HS-5 (cell line): ENCODE measurements at places on chromosomes 7 and 10.

DNA sequence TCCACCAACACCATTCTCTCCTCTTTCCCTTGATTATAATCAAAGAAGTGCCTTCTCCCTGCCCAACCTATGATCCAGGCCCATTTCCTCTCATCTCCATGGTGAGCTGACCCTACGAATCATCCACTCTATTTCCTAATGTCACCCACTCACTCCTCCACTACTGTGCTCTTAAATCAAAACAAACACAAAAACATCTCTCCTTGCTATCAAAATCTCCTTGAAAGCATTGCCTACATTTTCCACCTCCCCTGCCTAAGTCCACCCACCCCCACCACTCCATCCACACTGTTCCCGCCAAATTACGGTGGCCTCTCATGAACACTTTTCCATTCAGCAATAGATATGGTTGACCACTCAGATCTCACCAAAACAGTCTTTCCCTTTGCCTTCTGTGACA, 5.3 kb downstream of the DYDC1 start:
- DNase-seq, result no peak

DNA sequence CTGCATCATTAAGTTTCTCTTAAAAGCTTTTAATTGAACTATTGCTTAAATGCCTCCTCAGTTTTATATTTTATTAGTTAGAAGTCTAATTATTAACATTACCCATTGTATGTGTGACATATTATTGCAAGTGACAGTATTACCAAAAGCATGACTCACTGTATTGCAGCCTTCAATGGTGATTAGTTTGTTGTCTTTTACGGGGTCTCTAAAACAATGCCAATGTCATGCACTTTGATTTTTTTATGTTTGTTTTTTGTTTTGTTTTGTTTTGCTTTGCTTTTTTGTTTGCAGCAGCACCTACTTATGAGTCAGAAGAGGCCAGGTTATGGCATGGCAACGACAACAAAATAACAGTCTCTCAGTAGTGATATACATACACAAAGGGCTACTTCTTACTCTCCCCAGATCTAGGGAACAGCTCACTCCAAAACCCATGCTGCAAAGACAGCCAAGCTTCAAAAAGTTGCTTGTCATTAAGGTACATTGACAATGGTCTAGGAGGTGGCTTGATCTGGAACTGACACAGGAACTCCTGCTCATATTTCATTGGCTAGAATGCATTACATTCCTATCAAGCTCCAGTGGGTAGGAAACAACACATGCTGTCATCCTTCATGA, 293.7 kb upstream of the POM121L12 start:
- DNase-seq, result no peak

DNA sequence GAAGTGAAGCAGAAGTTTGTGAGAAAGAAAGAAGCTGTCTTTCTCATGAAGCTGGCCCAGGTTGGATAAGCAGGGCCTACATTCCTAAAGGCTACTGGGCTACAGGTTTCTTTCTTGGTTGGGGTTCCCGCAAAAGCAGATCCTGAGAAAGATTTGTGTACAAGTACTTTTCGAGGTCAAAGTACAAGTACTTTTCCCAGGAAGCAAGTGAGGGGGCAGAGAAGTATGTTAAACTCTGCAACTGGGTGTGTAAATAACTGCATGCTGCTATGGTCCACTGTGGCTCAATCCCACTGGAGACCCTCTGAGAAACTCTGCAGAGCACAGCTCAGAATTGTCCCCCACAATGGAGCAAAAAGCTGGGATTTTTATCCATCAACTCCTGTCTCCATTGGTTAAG, 28.7 kb downstream of the LSM5 start:
- no peak for DNase-seq

GRCh38 chr7:123022576-123022975, 27.1 kb upstream of the TAS2R16 start:
- peak; percentile 20 for DNase-seq

- no peak for DNase-seq
Measured at GRCh38 chr10:122648599-122649428, 50.8 kb downstream of the C10orf120 start.

DNA sequence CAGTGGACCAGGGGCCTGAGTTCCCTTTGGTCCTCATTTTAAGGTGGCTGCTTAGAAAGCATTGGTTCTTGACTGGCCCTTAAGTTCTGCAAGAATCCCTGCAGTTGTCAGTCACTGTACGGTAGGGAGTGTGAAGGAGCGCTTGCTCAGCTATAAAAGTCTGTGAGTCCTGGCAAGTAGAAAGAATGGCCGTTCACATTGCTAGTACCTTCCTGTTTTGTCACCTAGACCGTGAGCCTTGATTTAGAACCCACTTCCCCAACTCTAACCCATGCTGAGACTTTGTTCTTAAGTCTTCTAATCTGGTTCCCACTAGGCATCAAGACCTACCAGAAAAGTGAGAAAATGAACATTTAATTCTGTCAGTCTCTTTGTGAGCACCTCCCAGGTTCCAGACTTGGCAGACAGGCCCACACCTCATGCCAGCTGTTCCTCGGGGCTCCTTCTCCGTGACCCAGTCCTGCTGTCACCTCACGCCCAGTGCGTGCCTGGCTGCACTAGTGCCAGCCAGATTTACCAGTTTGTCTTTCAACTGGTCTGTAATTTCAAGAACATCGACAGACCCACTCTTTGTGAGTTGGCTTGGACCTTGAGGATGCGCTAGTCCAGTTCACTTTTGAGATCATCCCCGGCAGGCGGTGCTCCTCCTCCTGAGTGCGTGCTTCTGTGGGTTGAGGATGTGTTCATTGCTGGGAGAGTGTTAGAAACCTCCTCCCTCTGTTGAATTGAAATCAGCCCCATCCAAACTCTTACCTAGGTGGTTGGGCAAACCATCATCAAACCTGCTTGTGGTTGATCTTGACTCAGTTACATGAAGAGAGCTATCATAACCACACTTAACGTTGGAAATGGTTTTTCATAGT, 78.5 kb downstream of the SHH start:
- DNase-seq, result no peak

GRCh38 chr10:126290232-126290631, 98.0 kb downstream of the ADAM12 start:
- no peak for DNase-seq

DNA sequence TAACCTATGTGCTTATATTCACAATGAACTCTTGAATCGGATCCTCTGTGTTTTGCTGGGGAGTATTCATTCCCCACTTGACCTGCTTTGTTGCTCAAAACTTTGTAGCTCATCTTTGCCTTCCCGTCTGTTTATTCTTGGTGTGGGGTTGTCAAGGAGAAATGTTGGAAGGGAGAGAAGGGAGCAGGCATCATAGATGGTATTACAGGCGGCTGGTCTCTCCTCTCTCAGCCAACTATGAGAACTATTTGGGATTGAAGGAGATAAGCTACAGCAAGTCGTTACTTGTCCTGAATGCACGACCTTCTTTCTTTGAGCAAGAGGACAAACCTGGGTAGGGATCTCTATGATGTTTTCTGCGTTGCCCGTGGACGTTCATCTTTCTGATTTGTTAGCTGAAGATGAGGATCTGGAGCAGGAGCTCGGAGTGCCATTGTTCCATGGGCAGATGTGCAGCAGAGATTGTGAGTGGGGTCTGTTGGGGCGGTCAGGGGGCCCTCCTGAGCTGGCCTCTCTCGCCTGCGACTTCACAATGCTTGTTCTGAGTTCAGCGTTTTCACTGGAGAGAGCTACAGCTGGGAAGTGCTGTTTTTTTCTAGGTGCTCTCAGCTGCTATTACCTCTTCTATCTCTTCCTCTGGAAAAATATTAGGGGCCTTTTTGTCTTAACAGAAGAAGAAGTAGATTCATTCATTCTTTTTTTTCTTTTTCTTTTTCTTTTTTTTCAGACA, 126.9 kb upstream of the KLF6 start:
- no peak for DNase-seq

GRCh38 chr10:97279121-97279815, 13.2 kb downstream of the ARHGAP19 start:
- DNase-seq, result no peak

- DNase-seq, result no peak
Measured at GRCh38 chr7:22885797-22886261, 63.2 kb upstream of the TOMM7 start.

- no peak for DNase-seq
Measured at GRCh38 chr7:87060288-87060537, 759 bp upstream of the ELAPOR2 start.

DNA sequence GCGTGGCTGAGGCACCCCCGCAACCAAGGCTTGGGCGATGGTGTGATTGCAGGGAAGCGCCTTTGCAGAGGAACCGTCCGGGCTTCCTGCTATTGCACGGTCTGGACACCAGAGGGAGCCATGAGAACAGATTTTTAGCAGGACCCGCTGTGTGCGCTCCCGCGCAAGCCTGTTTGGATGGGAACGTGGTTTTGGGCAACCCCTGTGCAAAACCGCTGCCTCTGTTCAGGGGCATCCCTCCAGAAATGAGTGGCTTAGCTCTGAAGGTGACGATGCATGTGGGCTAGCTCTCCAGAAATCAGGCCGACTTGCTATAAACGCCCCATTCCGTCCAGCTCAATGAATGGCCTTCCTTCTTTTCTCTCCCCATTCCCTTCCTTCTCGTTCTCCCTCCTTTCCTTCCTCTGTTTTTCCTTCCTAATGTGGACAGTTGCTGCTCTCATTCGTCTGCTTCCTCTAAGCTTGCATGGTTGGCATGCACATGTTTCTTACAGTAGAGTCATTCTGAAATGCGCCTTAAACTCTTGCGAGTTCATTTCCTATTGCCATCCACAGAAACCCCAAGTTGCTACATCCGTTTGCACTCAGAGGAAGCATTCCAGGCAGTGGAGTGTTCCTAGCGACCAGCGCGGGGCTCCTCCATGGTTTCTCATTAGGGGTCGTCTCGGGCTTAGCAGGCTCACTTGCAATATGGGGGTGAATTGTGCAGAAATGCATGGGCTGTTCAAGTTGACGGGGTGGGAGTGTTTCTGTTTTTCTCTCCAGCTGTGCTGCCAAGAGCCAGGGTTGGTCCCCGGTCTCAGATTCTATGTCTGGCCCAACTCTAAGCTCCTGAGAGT, 302.5 kb upstream of the GALNT17 start:
- peak; percentile 10 for DNase-seq

DNA sequence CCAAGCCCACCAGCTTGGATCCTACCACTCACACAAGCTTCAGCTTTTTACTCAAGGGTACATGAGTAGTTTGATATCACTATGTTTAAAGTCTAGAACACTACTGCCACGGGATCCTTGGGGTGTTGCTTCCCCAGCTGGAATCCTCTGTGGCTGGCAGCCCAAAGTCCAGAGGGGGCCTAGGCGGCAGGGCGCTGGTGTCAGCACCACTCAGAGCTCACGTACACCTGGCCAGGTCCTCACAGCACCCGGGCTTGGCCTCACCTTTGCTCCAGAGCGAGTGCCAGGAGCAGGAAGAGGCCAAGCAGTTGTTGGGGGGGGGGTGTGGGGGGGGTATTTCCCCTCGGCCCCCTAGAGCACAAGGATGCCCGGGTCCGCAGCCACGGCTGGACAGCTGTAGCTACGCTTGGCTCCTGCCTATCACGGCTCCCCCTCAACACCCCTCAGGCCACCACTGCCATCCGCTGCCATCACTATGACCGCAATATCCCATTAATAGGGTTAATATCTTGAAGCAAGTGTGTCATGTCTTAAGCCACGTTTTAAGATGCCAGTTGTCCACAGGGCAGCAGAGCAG, 17.0 kb downstream of the ZDHHC6 start:
- DNase-seq, result no peak

DNA sequence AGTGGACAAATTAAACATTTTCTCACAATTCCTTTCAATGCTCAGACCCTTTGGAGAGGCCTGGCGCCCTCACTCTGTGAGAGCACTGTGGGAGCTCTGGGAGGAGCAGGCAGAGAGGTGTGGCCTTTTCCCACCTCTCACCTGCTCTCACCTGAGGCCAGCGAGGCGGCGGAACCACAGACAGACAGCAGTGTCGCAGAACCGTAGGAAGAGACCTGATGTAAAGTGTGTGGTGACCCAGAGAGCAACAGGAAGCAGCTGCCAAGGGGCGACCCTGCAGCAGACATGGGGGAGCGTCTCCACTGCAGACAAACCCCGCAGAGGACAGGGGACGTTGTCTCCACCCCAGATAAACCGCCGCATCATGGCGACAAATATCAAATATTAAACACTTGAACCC, 15.6 kb upstream of the PARP12 start:
- DNase-seq, result no peak

- no peak for DNase-seq
Measured at GRCh38 chr7:23256731-23257130, 10.2 kb downstream of the GPNMB start.

DNA sequence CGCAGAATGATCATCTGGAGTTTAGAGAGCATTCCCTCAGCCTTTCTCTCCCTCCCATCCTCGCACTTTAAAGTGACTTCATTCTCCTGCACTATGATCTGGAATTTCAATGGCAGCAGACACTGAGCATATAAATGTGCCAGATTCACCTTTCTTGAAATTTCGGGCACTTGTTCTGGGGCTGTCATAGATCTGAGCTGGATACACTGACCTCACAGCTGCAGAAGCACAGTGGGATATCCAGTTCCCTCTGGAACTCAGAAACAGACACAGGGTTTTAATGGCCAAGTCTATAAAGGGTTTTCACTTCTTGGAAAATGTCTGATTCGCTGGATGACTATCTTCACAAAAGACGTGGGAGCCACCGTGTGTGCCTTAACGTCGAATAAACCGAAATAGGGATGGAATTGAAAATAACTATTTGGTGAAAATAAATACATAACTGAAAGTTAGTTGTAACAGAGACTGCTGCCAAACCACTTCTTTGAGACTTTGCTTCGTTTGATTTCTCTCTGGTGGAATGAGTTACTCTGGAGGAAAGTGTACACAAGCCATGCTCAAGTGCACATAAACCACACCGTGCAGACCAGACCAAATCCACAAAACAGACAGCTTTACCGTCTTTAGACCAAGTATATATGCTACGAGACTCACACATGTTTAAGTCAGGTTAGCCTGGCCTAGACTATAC, 126.1 kb downstream of the SVIL start:
- no peak for DNase-seq
